Mesenchymal stem cell (in vitro differentiated cells and primary cell): ENCODE measurements at places on chromosomes 3 and 15.

DNA sequence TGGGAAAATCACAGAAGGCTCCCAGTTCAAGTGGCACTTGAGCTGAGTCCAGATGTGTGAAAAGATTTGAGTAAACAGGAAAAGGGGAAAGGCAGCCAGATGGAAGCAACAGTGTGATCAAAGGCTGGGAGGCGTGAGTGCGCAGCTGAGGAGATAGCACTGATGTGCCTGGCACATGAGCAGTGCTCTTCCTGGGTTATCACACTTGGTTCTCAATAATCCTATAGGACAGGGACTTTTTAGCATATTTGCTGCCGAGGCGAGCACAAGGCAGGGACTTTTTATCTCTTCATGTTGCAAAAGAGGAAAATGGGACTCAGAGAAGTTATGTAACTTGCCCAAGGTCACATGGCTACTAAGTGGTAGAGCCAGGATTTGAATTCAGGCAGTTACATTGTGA lies 39.6 kb downstream of the CORO2B start:
- H3K36me3 ChIP-seq: peaks cover 8% of the 10 kb centered on the region
- no peaks in the 10 kb centered on the region for H3K27me3 ChIP-seq
- peak overlapping the region; percentile 10 for H3K27ac ChIP-seq
- peak; percentile 65 for DNase-seq

DNA sequence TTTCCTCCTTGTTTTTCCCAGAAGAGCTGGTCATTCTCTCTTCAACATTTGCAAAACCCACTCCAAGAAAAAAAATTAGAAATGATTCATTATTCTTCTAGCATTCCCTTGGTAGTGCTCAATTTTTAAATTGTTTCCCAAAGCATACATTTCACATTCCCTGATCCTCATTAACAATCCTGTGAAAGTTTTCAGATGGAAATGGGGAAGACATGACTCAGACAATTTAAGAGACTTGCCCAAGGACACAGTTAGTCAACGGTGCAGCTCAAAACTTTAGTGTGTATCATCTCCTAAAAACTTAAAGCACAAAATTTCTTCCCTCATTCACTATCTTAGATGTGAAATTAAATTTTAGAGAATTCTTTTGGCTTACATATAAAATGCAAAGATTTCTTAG lies 17.1 kb upstream of the ABI3BP start:
- H3K4me1 ChIP-seq: no peaks in the 10 kb centered on the region
- no peak overlapping the region for H3K4me3 ChIP-seq
- H3K27ac ChIP-seq: no peak overlapping the region
- DNase-seq: no peak

GRCh38 chr15:34773917-34774316 lies 19.1 kb upstream of the GJD2 start:
- H3K4me1 ChIP-seq: no peaks in the 10 kb centered on the region
- no peak for DNase-seq
- H3K4me3 ChIP-seq: no peak overlapping the region
- H3K27me3 ChIP-seq: peaks cover 24% of the 10 kb centered on the region

GRCh38 chr3:39752751-39753150 lies 56.7 kb upstream of the MYRIP start:
- no peaks in the 10 kb centered on the region for H3K36me3 ChIP-seq
- H3K4me1 ChIP-seq: peaks cover 1% of the 10 kb centered on the region

GRCh38 chr3:28476194-28476593 lies 127.6 kb upstream of the AZI2 start:
- no peaks in the 10 kb centered on the region for H3K4me1 ChIP-seq
- no peak overlapping the region for H3K4me3 ChIP-seq
- DNase-seq: peak; percentile 51
- H3K36me3 ChIP-seq: no peaks in the 10 kb centered on the region
- no peak overlapping the region for H3K27ac ChIP-seq
- H3K27me3 ChIP-seq: no peaks in the 10 kb centered on the region

DNA sequence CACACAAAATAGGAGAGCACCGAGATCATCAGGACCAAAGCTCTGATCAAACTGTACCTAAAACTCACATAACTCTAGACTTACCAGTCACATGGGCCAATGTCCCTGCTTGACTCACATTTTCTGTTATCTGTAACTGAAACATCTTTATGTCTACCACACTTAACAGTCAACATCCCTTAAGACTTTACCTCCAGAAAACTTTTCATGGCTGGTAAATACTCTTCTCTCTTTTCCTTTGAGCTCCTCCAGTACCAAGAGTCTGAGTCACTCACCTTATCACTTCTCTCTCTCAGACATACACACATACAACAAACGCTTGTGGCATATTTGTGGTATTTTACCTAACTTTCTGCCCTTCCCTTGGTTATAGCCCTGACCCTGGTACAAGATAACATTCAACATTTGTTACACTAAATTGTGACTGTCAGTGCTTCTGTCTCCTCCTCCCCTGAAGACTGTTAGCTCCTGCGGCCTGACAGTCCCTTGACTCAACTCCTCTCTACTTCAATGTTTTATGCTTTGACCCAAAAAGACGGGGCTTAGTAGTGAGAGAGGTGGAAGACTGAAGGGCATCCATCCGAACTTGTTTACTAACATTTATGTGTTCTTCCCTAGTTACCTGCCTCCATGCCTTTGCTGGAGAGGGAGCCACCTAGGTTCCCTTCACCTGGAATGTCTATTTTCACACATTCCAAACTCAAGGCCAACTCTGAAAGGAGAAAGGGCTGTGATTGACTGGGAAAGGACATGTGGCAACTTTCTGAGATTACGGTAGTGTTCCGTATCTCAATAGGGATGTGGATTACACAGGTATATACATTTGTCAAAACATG lies 3.7 kb upstream of the EFHB start:
- no peaks in the 10 kb centered on the region for H3K36me3 ChIP-seq
- no peaks in the 10 kb centered on the region for H3K4me1 ChIP-seq
- peak; percentile 38 for DNase-seq
- no peak overlapping the region for H3K4me3 ChIP-seq
- peaks cover 15% of the 10 kb centered on the region for H3K27me3 ChIP-seq

DNA sequence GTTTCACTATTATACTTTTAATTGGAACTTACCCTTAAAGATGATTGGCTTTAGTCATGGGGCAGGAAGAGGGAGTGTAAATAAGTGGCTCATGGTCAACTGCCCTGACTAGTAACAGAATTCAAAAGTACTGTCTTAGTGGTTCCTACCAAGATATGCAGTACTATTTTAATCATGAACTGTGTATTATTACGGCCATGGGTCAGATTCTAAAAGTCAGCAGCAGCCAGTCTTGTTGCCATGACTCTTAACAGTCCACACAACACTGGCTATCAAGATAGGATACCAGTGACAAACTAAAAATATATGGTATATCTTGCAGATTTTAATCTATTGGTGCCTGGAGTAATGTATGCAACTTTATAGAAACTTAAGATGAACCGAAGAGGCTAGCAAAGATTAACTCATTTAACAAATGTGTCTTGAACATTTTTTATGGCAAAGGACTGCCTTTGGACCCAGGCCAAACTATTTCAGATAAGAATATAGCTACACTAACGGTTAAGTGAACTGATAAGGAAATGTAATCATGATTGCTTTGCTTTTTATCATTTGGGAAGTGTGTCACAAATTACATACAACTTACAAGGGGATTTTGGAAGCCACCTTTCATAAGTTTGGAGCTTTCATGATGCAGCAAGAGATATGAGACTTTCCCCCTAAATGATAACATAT lies 163.7 kb downstream of the TCF12 start:
- peak; percentile 71 for DNase-seq
- H3K4me3 ChIP-seq: no peak overlapping the region
- no peak overlapping the region for H3K27ac ChIP-seq
- no peaks in the 10 kb centered on the region for H3K27me3 ChIP-seq
- H3K36me3 ChIP-seq: no peaks in the 10 kb centered on the region
- no peaks in the 10 kb centered on the region for H3K4me1 ChIP-seq

GRCh38 chr3:11582191-11582968 lies 61.3 kb downstream of the VGLL4 start:
- peak overlapping the region; percentile 75 for H3K4me3 ChIP-seq
- DNase-seq: peak; percentile 79
- no peaks in the 10 kb centered on the region for H3K27me3 ChIP-seq
- H3K4me1 ChIP-seq: peaks cover 22% of the 10 kb centered on the region
- H3K36me3 ChIP-seq: no peaks in the 10 kb centered on the region

DNA sequence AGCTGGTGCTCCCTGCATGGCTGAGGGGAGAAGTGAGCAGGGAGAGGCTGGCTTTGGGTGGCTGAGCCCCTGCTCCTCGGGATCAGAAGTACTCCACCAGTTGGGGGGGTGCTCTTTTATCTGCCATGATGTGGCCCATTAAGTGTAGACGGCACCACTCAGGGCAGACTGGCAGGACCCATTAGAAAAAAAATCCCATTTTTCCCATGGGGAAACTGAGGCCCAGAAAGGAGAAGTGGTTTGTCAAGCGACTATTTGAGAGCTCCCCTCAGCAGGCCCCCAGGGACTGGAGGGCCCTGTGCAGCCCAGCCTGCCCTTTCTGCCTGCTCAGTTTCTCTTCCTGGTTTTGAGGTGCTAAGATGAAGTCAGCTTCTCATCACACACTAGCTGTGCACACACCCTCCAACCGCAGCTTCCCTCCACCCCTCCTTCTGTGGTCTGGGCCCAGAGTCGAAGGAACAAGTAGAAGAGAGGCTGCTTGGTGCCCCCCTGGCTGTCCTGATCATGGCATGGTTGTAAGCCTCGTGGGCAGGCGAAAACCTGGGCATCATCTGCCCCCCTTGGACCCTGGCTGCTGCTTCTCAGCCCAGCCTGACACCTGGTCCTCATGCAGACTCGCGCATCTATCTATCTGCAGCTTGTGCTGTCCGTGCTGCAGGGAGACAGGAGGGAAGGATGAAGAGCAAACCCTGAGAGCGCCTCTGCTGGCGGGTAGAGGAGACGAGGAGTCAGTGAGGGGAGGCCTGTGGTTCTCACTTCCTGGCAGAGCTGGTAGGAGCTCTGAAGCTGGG lies 5.6 kb downstream of the CSK start:
- no peaks in the 10 kb centered on the region for H3K27me3 ChIP-seq
- no peaks in the 10 kb centered on the region for H3K36me3 ChIP-seq
- peak; percentile 83 for DNase-seq
- H3K4me1 ChIP-seq: peaks cover 83% of the 10 kb centered on the region
- H3K27ac ChIP-seq: no peak overlapping the region

DNA sequence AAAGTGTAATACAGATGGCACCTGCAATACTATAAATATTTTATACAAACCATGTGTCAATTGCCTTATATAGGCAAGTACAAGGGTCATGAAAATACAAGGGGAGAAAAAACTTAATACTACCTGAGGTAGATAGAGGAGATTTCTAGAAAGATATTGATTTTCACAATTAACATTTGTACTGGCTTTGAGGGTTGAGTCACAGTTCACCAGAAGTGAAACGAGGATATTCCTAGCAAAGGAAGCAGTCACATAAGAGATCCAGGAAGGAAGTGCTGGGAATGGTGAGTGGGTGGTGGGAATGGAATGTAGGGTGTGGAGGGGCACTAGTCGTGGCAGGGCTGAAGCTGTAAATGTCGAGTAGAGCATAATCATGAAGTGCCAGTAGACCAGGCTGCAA lies 108.7 kb downstream of the P2RY1 start:
- no peak overlapping the region for H3K4me3 ChIP-seq
- no peaks in the 10 kb centered on the region for H3K36me3 ChIP-seq
- DNase-seq: peak; percentile 9

DNA sequence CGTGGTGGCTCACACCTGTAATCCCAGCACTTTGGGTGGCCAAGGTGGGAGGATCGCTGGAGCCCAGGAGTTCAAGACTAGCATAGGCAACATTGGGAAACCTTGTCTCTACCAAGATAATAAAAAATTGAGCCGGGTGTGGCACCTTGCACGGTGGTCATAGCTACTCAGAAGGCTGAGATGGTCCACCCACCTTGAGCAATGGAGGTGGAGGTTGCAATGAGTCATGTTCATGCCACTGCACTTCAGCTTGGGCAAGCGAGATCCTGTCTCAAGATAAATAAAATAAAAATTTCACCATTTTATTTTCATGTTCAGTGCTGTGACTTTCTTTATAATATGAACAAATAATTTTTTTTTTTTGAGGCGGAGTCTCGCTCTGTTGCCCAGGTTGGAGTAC lies 12.5 kb downstream of the MAPK6 start:
- no peak overlapping the region for H3K4me3 ChIP-seq
- peaks cover 52% of the 10 kb centered on the region for H3K36me3 ChIP-seq
- H3K27me3 ChIP-seq: no peaks in the 10 kb centered on the region
- DNase-seq: peak; percentile 29
- H3K27ac ChIP-seq: no peak overlapping the region
- H3K4me1 ChIP-seq: peaks cover 2% of the 10 kb centered on the region

GRCh38 chr15:29568840-29569532 lies 253.3 kb downstream of the TJP1 start:
- H3K36me3 ChIP-seq: no peaks in the 10 kb centered on the region
- no peak overlapping the region for H3K4me3 ChIP-seq
- no peak overlapping the region for H3K27ac ChIP-seq
- no peak for DNase-seq
- H3K4me1 ChIP-seq: peaks cover 19% of the 10 kb centered on the region

GRCh38 chr3:21159543-21159906 lies 591.5 kb downstream of the ZNF385D start:
- no peak overlapping the region for H3K4me3 ChIP-seq
- no peak for DNase-seq
- H3K36me3 ChIP-seq: no peaks in the 10 kb centered on the region
- H3K27me3 ChIP-seq: no peaks in the 10 kb centered on the region
- H3K27ac ChIP-seq: no peak overlapping the region

DNA sequence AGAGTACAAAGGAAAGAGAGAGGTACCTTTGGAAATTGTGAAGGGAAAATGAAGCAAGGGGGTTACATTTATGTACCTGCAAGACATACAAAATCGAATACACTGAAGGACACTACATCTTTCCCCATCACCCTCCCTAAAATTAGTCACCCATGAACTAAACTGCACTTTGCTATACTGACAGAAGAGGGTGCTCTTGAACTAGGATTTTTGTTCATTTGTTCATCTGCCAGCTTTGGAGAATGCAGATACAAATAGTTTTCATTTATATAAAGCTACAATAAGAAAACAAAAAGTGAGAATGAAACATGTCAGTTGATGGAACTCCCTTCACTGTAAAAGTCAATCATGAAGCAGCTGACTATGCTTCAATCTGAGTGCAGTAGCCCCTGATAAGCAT lies 55.7 kb downstream of the PCCB start:
- peak; percentile 52 for DNase-seq
- H3K4me1 ChIP-seq: no peaks in the 10 kb centered on the region
- H3K4me3 ChIP-seq: no peak overlapping the region
- H3K36me3 ChIP-seq: peaks cover 9% of the 10 kb centered on the region
- no peaks in the 10 kb centered on the region for H3K27me3 ChIP-seq
- H3K27ac ChIP-seq: no peak overlapping the region
